ENCODE measurements at places on chromosomes 5 and 9.

DNA sequence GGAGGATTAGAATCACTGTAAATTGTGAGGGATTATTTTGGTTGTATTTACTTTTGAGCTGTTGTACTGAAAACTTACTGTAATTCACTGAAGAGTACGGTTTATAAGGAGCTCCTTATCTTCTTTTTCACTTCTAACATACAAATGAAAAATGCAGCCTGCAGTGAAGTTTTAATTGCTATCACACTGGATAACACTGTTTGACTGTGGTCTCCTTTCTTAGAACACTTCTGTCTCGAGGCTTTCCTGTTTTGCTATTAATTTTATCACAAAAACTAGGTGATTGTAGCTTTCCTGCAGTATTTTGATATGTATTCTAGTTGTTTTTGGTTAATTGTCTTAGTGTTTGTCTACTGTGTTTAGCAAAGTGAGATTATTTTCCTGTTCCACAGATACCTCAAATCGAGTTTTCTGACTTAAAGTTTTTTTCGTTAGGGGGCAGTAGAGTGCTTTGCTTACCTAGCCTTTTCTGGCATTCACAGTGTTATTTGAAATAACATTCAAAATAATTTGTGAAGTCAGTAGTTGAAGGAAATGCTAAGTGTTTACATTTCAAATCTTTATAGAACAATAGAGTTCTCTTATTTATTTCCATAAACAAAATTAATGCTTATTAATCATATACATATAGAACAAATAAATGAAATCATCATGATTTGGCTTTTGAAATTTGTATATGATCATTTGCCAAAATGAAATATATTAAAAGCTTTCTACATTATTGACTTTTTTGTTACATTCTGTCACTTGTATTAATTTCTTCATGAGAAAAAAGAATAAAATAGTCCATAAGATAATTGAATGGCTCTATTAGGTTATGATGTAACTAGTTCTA, 52.9 kb downstream of the COMMD10 start:
- peak; percentile 41 for DNase-seq

- DNase-seq, result no peak
Measured at GRCh38 chr5:170095646-170096045, 10.1 kb upstream of the FOXI1 start.

DNA sequence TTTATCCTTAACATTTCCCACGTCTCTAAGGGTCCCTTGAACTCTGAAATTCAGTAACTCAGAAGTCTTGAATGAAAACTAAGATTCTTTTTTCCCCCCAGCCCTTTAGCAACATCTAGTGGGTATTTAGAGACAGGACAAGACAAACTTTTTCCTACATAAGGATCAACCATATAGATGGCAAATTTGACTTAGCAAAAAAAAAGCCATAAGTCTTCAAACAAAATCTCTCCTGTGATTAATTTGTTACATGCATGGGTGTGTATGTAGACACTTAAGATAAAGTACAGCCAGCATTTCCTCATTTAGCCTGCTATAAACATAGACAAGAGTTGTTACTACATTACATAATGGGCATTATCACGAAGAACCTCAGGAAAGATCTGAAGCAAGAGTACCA, 29.1 kb upstream of the ANKRD31 start:
- DNase-seq, result no peak

DNA sequence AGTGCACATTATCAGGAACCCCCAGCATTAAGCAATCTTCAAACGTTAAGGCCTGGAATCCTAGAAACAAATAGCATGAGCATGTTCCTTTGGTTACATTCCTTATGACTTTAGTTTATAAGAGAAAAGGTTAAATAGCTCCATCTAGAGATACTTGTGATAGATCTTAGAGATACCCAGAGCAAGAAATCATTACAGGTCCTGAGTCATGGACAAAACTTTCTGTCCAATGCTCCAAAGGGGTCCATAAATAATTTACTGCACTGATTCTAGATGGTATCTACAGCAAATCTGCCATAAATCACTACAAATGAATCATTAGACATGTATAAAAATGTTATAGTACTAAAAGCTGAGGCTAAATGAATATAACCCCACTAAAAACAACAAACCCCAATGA, 139.6 kb downstream of the HTR1A start:
- no peak for DNase-seq

- DNase-seq, result no peak
Measured at GRCh38 chr5:124941051-124942049, 194.9 kb upstream of the ZNF608 start.

DNA sequence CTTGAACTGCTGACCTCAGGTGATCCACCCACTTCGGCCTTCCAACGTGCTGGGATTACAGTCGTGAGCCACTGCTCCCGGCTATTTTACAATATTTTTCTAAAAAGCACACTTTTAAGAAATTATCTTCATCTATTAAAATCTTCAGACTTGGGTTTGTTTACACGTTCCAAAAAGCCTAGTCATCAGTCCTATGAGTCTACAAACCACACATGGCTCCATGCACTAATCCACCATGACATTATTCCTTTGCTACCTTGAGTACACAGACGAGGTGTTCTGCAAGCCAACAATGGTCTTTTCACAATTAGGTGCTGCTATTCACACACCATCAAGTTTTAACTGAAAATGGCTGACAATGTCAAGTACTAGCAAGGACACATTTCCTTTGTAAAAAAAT, 41.0 kb downstream of the TRPM6 start:
- no peak for DNase-seq

- no peak for DNase-seq
Measured at GRCh38 chr9:110115826-110116542, 92.0 kb downstream of the C9orf152 start.

DNA sequence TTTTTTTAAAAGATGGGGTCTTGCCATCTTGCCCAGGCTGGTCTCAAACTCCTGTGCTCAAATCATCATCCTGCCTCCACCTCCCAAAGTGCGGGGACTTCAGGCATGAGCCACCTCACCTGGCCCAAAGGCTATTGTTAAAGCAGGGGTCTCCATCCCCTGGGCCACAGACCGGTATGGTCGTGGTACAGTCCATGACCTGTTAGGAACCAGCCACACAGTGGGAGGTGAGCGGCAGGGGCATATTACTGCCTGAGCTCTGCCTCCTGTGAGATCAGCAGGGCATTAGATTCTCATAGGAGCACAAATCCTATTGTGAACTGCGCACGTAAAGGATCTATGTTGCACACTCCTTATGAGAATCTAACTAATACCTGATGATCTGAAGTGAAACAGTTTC, 7.3 kb upstream of the NOL6 start:
- no peak for DNase-seq

GRCh38 chr5:146816775-146817387, 61.7 kb downstream of the PPP2R2B start:
- no peak for DNase-seq

GRCh38 chr5:142491679-142492078, 166.9 kb upstream of the SPRY4 start:
- DNase-seq, result no peak

- DNase-seq, result no peak
Measured at GRCh38 chr5:2538169-2538568, 213.3 kb downstream of the IRX2 start.

DNA sequence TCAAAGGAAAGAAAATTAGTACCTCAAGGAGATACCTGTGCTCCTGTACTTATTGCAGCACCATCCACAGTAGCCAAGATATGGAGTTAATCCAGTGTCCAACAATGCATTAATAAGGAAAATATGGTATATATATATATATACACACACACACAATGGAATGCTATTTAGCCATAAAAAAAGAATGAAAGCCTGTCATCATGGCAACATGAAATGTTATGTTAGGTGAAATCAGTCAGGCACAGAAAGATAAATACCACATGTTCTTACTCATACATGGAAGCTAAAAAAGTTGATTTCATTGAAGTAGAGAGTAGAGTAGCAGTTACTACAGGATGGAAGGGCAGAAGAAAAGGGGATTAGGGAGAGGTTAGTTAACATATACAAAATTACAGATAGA, 601.5 kb downstream of the ANXA1 start:
- DNase-seq, result no peak

DNA sequence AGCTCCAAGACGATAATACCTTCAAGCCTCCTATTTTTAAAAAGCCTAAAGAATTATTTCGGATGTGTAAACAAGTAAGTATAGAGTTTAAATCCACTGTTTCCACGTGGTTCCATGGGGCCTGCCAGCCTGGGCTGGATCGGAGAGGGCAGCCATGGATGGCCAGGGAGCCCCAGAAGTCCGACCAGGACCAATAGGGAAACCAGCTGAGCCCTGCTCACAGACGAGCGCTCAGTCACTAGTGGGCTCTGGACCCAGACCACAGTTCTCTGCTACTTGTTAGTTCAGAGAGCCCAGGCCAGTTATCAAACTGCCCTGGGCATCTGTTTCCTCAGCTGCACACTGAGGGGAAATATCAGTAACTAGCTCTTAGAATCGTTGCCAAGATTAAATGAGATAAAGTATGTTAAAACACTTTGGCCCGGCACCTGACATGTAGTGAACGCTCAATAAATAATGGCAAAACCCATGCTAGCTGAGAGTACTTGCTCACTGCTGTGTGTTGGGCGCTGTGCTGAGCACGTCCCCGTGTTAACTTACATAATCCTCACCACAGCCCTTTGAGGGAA, 124.8 kb downstream of the RGS3 start:
- no peak for DNase-seq

GRCh38 chr5:83925321-83925954, 204.8 kb upstream of the HAPLN1 start:
- no peak for DNase-seq

DNA sequence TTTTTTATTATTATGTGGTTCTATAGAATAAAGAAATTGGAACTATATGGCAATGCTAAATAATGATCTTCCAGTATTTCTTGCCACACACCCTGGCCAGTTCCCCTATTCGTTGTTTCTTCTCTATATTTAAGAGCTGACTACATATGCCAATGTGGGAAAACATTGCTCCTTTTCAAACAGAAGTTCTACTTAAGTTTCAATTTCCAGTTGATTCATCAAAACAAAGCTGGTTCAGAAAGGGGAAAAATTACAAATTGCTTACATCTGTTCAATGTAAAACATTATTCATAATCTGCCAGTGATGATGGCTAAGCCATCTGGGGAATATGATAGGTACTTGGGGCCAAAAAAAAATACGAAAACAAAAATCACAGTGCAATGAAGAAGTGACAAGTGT, 76.9 kb downstream of the ST8SIA4 start:
- DNase-seq, result no peak

GRCh38 chr9:129568560-129569501, 52.1 kb downstream of the C9orf50 start:
- no peak for DNase-seq

DNA sequence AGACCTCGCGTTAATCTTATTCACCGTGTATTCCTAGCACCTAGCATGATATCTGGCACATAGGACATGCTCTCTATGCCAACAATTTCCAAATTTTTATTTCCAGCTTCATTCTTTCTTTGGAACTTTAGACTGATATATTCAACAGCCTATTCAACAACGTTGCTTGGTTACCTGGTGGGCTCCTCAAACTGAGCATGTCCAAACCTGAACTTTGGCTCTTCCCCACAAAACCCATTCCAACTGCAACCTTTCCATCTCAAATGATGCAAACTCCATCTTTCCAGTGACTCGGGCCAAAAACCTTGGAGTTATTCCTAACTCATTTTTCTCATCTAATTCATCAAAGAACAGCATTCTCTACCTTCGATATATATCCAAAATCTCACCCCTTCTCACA, 525.2 kb downstream of the AGTPBP1 start:
- DNase-seq, result no peak

DNA sequence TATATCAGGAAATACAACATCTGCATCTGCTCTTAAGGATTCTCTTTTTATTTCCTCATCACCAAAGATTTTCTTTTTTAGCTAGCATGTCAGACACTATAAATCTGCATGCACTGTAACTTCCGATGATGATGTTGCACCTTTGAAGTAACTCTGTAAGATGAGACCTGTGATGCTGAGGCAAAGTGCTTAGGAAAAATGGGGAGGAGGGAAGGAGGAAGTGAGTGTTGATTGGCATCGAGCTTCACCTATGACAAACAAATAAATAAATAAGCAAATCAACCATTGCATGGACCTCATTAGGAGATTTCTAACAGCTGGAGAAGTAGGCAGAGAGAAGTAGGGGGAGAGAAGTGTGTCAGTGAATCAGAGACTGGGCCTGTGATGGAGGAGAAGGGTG, 52.6 kb downstream of the ENC1 start:
- no peak for DNase-seq

Data from NCI-H2227 treated with DMSO at 0.1 percent for 48 hours (cell line).